Stimulated activated CD8-positive, alpha-beta memory T cell treated with anti-CD3 and anti-CD28 coated beads, Interleukin-15, amount 100 ng/mL, for 4 hours (primary cell): ENCODE measurements at places on chromosomes 11 and 22.

GRCh38 chr11:4381901-4382300 lies 11.6 kb downstream of the TRIM21 start:
- DNase-seq: no peak

GRCh38 chr11:124841840-124842239 lies 23.4 kb upstream of the ROBO3 start:
- DNase-seq: no peak

DNA sequence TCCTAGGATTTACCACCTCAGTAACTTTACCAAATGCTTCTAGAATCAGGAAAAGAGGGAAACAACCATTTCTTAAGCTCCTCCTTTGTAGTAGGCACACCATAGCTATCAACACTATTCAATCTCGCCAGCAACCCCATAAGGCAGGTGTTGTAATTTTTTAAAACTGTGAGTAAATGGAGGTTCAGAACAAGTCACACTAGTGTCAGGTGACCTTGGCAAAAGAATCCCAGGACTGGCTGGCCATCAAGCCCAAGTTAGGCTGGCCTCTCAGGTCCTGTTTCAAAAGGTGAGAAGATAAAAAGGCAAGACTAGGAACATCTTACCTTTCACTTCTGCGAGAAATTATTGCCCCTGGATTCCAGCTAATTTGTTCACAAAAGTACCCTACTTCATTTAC lies 713 bp downstream of the TOP3B start:
- DNase-seq: no peak

- DNase-seq: no peak
Measured at GRCh38 chr22:36913427-36914389, at the start of gene CSF2RB. TSS of gene CSF2RB (plus strand) at chr22:36913628. CDS start at chr22:36922208, 8,580 bp downstream.

DNA sequence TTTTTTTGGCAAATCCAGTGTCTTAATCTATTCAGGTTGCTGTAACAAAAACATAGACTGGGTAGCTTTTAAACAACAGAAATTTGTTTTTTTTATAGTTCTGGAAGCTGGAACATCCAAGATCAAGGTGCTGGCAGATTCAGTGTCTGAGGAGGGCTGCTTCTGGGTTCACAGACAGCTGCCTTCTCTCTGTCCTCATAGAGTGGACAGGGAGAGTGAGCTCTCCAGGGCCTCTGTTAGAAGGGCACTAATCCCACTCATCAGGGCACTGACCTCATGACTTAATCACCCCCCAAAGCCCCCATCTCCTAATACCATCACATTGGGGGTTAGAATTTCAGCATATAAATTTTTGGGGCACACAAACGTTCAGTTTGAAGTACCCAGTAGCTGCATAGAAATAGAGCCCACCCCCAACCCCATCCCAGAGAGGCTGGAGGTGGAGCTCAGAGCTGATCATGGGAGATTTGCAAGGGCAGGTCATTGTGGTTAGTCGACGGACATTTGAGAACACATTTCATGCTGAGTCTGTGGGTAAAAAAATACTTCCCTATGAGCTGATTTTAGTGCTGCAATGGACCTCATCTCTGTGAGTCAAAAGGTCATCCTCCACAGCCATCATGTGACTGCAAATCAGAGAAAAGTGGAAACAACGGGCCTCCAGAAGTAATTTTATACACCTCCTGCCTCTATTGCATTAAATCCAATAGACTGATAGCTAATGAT lies 203.1 kb upstream of the CADM1 start:
- no peak for DNase-seq

DNA sequence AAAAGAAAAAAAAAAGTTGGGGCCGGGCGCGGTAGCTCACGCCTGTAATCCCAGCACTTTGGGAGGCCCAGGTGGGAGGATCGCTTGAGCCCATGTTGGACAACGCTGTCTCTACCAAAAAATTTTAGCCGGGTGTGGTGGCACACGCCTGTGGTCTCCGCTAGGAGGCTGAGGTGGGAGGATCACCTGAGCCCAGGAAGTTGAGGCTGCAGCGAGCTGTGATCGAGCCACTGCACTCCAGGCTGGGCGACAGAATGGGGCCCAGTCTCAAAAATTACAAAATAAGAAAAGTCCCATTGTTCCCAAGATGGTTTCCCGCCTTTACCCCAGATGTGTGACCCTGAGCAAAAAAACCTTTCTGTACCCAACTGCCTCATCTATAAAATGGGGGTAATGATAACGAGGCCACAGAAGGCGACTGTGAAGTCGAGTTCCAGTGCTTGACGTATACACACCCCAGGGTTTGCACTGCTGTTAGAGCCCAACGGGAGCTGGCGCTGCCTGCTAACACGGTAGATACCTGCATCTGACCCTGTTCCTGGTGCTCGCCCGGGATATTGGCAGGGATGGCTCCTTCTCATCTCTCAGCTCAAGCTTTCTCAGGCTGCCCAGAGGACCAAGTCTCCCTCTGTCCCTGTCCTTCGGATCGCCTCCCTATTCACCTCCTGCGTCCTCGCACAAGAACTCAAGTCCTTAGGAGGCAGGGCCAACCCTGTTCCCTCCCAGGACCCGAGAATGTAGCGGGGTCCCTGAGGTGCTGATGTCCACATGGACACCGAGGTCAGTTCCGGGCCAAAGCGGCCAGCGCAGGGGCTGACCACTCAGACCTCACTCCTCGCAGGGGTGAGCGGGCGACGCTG lies 1.1 kb upstream of the RPLP2 start:
- DNase-seq: no peak
